ENCODE measurements at places on chromosomes 4 and X.

DNA sequence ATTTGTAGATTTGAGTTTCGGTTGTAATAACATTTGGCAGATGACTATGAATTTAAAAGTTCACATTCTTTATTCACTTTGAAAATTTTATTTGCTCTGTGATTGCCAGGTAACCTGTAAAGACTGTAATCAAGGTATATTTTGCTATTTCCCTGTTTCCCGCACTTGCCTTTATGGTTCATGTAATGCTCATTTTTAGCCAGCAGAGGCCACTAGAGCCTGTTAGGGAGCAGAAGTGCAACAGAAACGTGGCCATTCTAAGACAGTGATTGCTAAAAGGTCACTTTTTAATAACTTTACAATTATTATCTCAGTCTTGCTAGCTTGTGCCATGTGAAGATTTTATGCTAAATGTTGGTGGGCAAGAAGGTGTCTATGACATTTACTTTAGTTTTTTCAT is 12.4 kb downstream of the YIPF6 start:
- peak; percentile 27 for DNase-seq

- no peak for DNase-seq
These were observed 89.0 kb downstream of the SPRY1 start for GRCh38 chr4:123485601-123486000.

DNA sequence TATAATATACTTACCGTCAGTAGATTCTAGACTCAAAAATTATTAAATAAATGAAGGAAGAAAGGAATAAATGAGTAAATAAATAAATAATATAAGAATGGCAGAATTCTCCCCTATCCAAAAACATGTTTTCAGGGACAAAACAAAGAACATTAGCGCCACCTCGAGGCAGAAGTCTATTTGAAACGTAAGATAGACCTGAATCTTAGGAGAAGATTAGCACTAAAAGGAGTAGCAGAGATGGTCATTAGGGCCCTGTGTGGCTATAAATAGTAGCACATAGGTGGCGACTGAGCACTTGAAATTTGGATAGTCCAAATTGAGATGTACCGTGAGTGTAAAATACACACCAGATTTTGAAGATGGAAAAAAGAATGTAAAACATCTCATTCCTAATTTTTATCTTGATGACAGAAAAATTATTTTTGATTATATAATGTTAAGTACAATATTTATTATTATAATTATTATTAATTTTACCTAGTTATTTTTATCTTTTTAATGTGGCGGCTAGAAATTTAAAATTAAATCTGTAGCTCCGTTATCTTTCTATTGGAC is 24.3 kb upstream of the SRD5A3 start:
- DNase-seq, result peak; percentile 66

DNA sequence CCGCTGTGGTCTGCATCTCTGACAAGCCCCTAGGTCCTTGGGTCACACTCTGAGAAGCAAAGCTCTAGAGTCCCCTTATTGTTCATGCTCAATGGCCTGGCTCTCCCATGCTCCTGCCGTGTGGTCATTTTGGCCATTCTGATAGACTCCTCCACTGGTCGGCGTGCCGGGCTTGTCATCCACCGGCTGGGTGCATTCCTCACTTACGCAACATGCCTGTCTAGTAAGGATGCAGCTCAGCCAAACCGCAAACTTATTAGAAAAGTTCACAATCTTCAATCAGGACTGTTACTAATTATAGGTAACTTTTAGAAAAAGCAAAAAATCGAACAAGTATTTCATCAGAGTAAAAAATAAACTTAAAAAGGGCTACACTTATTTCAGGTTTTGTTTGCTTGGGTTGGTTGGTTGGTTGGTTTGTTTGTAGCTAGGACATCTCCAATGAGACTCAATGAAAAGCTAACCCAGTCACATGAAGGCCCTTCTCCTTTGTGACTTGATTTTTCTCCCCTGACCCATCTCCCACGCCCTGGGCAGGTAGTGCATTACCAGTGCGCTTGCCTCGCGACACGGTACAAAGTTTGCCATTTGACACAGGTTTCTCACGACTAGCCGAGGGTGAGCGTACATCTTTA is 41.0 kb downstream of the IRF2 start:
- no peak for DNase-seq

DNA sequence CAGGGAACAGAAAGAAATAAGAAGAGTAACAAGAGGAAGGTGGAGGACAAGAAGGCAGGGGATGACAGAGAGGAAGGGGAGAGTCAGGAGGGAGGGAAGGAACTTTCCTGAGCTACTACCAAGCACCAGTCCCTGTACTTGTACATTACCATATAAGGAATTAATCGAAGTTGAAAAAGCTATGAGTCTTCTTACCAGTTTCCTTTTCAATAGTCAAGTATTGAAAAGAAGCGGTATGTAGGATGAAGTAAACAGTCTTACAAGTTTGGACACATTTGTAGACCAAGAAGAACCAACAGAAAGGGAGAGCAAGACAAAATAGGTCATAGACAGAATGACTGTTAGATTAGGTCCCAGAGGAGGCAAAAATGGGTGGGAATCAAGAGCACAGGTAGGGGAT is 629.7 kb upstream of the DIPK2B start:
- no peak for DNase-seq
